ENCODE measurements at places on chromosomes 3 and 15.

- H3K27me3 ChIP-seq, result no peaks in the 10 kb centered on the region
- no peak overlapping the region for H3K27ac ChIP-seq
- no peak for DNase-seq
- no peak overlapping the region for H3K4me3 ChIP-seq
- H3K4me1 ChIP-seq, result no peaks in the 10 kb centered on the region
Measured at GRCh38 chr15:42163291-42163690, 6.9 kb upstream of the PLA2G4F start.

- peak; percentile 84 for DNase-seq
- H3K36me3 ChIP-seq, result no peaks in the 10 kb centered on the region
- H3K27me3 ChIP-seq, result no peaks in the 10 kb centered on the region
- no peak overlapping the region for H3K4me3 ChIP-seq
- no peaks in the 10 kb centered on the region for H3K4me1 ChIP-seq
Measured at GRCh38 chr3:126261037-126261436, 80.7 kb upstream of the ALDH1L1 start.

- H3K4me1 ChIP-seq, result no peaks in the 10 kb centered on the region
- H3K27ac ChIP-seq, result no peak overlapping the region
- H3K4me3 ChIP-seq, result no peak overlapping the region
- no peaks in the 10 kb centered on the region for H3K36me3 ChIP-seq
Measured at GRCh38 chr15:79007066-79007465, 62.2 kb upstream of the CTSH start.

GRCh38 chr3:43793648-43794372 lies 103.1 kb downstream of the ABHD5 start:
- DNase-seq, result no peak
- H3K27ac ChIP-seq, result no peak overlapping the region
- no peak overlapping the region for H3K4me3 ChIP-seq
- H3K27me3 ChIP-seq, result no peaks in the 10 kb centered on the region
- H3K36me3 ChIP-seq, result no peaks in the 10 kb centered on the region

- no peaks in the 10 kb centered on the region for H3K4me1 ChIP-seq
- DNase-seq, result no peak
- H3K4me3 ChIP-seq, result no peak overlapping the region
- no peaks in the 10 kb centered on the region for H3K27me3 ChIP-seq
Measured at GRCh38 chr3:168684519-168684918, 588.8 kb upstream of the GOLIM4 start.
